HFF-Myc (cell line): ENCODE measurements at places on chromosomes 5 and 9.

DNA sequence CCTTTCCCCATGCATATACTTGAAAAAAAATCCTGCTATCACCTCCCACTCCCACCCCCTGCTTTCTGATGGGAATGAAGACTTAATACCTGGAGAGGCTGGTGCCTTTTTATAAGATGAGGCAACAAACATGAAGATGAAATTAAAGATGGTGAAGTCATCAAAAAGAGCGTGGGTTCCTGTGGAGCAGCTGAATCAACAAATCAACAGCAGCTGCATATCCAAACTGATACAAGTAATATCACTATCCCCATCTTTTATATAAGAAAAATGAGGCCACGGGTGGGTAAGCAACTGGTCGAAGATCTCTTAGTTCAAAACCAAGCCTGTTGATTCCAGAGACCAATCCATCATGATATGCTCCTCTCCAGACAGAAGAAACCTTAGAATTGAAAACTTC, 268.5 kb downstream of the ENC1 start:
- no peak for DNase-seq

GRCh38 chr5:23655674-23656073, 148.3 kb downstream of the PRDM9 start:
- no peak for DNase-seq

GRCh38 chr5:56147106-56147505, 86.0 kb downstream of the ANKRD55 start:
- no peak for DNase-seq

DNA sequence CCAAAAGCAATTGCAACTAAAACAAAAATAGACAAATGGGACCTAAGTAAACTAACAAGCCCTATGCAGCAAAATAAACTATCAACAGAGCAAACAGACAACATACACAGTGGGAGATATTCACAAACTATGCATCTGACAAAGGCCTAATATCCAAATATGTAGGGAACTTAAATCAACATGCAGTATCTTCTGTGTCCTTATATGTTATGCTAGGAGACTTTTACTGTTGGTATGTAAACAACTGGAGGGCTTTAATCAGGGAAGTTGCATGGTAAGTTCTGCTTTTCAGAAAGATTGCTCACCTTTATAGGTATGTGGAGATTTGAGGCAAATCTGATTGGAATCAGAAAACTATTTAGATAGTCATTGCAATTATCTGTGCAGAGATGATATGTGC, 461.2 kb upstream of the RIOK2 start:
- no peak for DNase-seq

- peak; percentile 88 for DNase-seq
These were observed 346.9 kb upstream of the TLE4 start for GRCh38 chr9:79224672-79225433.

- no peak for DNase-seq
These were observed 36.7 kb downstream of the COL23A1 start for GRCh38 chr5:178553517-178553916.
